Skeletal muscle cell (primary cell): ENCODE measurements at places on chromosomes 2 and 18.

- DNase-seq = no peak
Measured at GRCh38 chr2:172093416-172094293, 8.3 kb downstream of the DLX1 start.

GRCh38 chr2:113981404-113982134 lies 91.7 kb downstream of the ACTR3 start:
- peak; percentile 60 for DNase-seq

- DNase-seq = peak; percentile 28
Measured at GRCh38 chr2:71379086-71379485, 47.5 kb downstream of the ZNF638 start.

DNA sequence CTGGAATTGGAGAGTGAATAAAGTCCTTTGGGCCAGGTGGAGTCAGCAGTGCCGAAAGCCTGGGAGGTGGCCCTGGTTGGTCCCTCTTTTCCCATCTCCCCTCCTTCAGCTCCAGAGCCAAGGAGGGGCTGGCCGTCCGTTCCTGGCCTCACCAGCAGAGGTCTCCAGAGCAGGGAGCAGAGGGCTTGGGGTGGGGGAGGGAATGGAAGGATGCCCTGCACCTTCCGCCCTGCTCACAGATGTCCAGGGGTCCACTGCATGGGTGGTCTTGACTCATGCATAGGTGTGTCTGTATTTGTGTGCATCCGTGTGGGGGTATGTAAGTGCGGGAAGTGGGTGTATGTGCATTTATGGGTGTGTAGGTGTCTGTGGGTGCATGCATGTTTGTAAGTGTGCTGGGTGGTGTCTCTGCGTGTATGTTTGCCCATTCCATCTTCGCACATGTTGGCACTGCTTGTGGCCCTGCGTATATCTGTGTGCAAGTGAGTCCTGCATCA lies 201.8 kb downstream of the ZFP36L2 start:
- DNase-seq = no peak

DNA sequence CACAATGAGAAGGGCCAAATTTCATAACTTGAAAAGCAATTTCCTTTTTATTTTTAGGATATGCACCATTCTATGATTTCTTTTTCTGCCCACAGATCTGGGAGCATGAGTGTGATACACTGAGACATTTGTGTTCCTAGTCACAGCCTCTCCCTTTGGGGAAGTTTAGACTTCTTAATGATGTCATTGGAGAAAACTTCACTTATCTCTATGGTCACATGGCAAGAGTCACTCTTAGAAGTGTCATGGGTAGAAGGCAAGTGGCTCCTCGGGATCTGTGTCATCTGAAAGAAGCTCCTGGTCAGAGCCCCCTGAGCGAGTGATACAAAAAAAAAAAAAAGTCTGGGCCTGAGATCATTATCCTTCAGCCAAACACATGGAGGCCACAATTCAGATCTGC lies 62.5 kb upstream of the LGALSL start:
- no peak for DNase-seq

DNA sequence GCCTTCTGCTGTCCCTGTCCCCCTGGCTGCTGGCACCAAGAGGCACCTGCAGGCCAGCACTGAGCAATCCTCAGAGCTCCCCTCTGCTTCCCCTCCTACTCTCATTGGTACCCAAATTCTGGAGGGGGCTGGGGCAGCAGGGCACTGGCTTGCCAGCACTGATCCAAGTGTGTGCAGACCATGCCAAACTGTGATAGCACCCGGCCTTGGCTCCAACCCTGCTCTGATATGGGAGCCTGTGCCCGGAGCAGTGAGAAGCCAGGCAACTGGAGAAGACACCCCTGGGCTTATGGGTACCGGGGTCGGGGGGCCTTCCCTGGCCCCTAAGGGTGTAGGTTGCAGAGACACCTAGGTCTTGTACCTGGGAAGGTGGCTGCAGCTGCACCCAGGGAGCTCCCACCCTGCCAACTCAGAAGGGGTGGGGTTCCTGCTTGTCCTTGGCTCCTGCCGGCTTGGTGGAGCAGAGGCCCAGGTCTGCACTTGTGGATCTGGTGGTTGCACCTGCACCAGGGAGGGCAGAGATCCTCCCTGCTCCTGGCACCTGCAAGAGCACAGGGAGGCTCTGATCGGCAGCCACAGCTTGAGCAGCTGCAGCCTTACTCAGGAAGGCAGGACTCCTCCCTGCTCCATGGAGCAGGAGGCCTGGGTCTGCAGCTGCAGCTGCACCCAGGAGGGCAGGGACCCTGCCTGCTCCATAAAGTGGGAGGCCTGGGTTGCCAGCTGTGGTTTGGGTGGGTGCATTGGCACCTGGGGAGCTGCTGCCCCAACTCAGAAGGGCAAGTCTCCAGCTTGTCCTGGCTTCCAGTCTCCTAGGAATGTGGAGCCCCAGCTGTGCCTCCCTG lies 96.3 kb downstream of the BCL2L11 start:
- DNase-seq = no peak

- DNase-seq = no peak
Measured at GRCh38 chr2:99640635-99641151, 150.9 kb upstream of the REV1 start.

- no peak for DNase-seq
Measured at GRCh38 chr2:121907928-121908327, 152.5 kb downstream of the TSN start.

DNA sequence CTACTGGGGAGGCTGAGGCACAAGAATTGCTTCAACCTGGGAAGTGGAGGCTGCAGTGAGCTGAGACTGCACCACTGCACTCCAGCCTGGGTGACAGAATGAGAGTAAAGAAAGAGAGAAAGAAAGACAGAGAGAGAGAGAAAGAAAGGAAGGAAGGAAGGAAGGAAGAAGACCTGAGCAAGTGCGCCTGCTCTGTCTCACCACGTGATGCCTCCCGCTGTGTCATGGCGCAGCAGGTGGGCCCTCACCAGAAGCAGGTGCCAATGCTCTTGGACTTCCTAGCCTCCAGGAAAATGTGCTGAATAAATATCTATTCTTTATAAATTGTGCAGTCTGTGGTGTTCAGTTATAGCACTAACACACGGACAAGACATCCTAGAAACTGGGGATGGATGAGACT lies 270.0 kb downstream of the CYP26B1 start:
- DNase-seq = no peak

DNA sequence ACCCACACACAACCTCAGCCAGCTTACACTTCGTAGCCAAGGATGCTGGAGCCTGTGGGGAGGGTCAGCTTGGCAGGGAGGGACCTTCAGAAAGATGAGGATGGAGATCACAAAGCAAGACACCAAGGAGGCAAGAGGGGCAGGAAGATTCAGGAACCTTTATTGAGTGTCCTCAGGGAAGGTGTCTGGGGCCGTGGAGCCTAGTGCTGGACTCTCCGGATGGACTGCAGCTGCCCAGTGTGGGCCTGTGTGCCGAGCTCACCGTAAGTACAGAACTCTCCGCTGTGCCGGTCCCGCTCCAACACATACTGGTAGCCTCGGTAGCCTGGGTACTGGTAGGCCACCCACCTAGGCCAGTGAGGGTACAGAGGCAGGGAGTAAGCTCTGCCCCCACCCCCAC lies 3.2 kb downstream of the CRYBA2 start:
- no peak for DNase-seq

DNA sequence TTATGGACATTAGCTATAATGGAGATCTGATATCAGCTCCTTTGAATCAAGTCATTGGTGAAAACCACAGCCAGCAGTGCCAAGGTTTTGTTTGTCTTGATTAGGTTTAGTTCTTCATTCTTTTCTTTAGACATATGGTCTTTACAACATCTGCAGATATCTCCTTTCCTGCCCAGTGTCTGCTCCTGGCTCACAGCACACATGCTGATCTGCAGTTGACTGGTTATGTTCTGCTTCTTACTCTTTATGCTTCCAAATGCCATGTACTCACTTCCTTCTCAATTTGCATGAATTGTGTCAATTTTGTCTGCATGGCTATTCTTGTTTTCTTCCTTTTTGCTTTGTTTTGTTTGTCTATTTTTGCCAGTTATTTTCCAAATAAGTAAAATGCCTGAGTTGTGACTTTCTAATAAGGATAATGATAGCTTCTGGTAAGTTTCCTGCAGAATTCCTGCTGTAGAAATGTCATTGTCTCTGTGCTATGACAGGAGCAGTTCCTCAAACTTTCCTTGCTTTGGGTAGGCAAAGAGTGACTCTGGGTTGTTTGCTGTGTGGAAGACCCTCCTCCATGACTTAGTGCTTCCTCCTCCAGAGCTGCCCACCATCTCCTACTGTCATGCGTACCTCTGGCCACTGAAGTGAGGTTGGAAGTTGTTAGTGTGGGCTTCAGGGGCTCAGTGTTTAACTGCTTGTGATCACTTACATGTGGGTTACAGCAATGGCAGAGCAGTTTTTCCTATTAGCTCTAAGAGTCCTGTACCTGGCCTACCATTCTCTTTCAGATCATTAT lies 8.2 kb downstream of the ARHGAP25 start:
- no peak for DNase-seq

DNA sequence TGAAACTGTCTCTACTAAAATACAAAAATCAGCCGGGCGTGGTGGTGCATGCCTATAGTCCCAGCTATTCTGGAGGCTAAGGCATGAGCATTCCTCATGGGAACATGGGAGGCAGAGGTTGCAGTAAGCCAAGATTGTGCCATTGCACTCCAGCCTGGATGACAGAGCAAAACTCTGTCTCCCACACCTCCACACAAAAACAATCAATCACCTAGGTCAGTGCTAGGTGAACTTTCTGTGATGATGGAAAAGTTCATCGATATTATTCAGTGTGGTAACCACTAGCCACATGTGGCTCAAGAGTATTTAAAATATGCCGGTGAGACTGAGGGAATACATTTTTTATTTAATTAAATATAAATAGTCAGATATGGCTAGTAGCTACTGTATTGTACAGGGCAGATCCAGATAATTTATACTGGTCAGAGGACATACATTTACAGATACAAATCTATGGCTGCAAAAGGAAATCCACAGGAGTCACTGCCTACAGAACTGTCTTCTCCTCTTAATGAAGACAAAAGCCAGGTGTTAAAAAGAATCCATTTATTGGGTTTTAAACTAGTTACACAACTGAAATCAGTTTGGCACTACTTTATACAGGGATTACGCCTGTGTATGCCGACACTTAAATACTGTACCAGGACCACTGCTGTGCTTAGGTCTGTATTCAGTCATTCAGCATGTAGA lies 3.9 kb upstream of the GPR75 start:
- no peak for DNase-seq

DNA sequence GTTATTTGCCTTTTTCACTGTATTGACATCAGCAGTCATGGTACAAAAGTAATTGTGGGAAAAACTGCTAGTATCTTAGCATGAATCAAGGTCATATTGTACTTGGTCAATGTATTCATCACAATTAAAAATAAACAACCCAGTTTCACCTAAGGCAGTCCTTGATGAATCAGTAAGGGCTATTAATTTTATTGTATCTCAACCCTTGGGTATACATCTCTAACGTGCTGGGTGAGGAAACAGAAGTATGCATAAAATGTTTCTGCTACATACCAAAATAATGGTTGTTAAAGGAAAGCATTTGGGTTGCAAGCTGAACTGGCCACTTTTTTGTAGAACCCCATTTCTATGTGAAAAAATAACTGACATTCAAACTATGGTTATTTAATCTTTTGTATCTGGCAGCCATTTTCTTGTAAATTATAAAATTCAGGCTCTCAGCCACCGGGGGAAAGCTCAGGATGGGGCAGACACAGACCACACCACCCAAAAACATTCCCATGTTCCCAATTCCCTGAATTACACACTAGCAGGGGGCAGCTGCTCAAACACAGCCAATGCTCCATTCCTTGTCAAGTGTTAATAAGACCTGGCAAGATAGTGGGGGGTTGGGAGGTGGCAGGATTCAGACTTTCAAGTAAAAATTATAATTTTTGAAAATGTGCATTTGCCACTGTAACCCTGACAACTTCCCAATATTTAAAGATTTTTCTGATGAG lies 49.3 kb downstream of the OLA1 start:
- no peak for DNase-seq

DNA sequence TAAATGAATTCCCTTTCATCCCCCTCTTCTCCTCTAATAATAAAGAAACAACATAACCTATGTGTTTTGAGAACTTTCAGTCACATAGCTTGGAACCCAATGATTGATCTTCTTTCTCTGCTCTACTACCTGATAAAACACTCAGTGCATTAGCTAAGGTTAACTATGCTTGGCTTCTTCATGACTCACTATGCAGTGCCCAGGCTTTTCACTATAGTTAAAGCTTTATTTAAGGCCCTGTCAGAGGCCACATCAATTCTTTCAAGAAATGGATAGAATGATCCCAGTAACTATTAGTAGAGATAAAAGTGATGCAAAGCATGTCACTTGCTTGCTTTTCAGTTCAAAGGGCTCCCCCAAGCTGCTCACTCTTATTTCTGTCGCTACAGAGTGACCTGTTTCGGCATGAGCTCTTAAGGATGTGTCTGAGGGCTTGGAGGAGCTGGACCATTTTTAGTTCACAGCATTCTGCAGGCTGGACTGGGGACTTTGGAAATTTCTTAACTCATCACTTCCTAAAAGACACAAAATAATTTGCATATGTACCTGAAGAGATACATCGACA lies 384.0 kb downstream of the LRRTM1 start:
- no peak for DNase-seq

- no peak for DNase-seq
Measured at GRCh38 chr2:231336700-231337099, 58.8 kb upstream of the B3GNT7 start.

GRCh38 chr2:133710613-133711012 lies 142.3 kb upstream of the NCKAP5 start:
- DNase-seq = peak; percentile 17

GRCh38 chr2:134206031-134206430 lies 47.8 kb upstream of the MGAT5 start:
- no peak for DNase-seq

- DNase-seq = peak; percentile 95
Measured at GRCh38 chr2:49248506-49248905, 94.2 kb upstream of the FSHR start.

- no peak for DNase-seq
Measured at GRCh38 chr2:33370636-33371265, 105.7 kb upstream of the RASGRP3 start.

- DNase-seq = peak; percentile 72
Measured at GRCh38 chr2:19038071-19039015, 320.1 kb downstream of the OSR1 start.

- DNase-seq = no peak
Measured at GRCh38 chr2:73992036-73992435, 7.3 kb downstream of the TET3 start.

DNA sequence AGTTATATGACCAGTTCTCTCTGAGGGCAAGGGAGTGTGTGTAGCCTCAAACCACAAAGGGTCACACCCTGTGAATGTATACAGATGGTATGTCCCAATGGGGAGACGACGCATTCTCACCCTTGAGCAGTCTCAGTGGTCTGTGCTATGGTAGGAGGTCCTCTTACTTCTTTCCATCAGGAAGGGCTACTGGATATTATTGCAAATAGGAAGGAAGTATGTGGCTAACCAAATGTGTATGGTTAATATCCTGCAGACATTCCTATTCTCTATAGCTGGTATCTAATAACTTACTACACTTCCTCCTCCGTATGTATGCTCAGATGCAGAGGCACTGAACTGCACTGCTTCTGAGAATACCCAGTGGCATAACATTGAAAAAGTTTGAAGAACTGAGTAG lies 306.7 kb upstream of the CCDC68 start:
- DNase-seq = peak; percentile 65
